Upper lobe of left lung (tissue), 6 donors: ENCODE measurements at places on chromosomes 2 and 18. TPM values are rescaled to one million over a fixed set of nuclear protein-coding genes. Genes with fewer than 3 reads are reported as not detected.

The AOX1 gene
- total RNA-seq: 49.0 TPM

The KCNG2 gene
- not detected for total RNA-seq

The KIAA2012 gene
- total RNA-seq: 1.4 TPM

The CRYGC gene
- not detected for total RNA-seq

The KCNK3 gene
- 19.6 TPM for total RNA-seq

The C2orf92 gene
- total RNA-seq: 9.1 TPM

The RNU2-63P gene
- not detected for total RNA-seq

The CRACDL gene
- 33.4 TPM for total RNA-seq

The COX7A2L gene
- total RNA-seq: 86.8 TPM

The CCDC68 gene
- total RNA-seq: 26.6 TPM

The GNLY gene
- 24.7 TPM for total RNA-seq

The DPP10 gene
- total RNA-seq: 0.94 TPM

The VWC2L gene
- not detected for total RNA-seq

The ATG4B gene
- 56.8 TPM for total RNA-seq

The ITGB6 gene
- 54.5 TPM for total RNA-seq

The CTDP1 gene
- 44.7 TPM for total RNA-seq

The PJVK gene
- total RNA-seq: 2.4 TPM

The NIFK gene
- 57.6 TPM for total RNA-seq

The SNORC gene
- total RNA-seq: 1.5 TPM

The MROH2A gene
- total RNA-seq: not detected

The SPATS2L gene
- total RNA-seq: 86.1 TPM

The TLX2 gene
- total RNA-seq: not detected

The B4GALT6 gene
- total RNA-seq: 1.8 TPM

The MBD1 gene
- total RNA-seq: 150 TPM

The EDAR gene
- total RNA-seq: under 0.01 TPM

The SCG2 gene
- total RNA-seq: 0.44 TPM

The SERPINB4 gene
- not detected for total RNA-seq

The PLGLB2 gene
- not detected for total RNA-seq

The CCDC178 gene
- not detected for total RNA-seq

The CRYBA2 gene
- not detected for total RNA-seq

The ARID5A gene
- 48.2 TPM for total RNA-seq

The GPR35 gene
- 8.3 TPM for total RNA-seq

The ASAP2 gene
- total RNA-seq: 20.9 TPM

The REG3G gene
- total RNA-seq: not detected

The PRKAG3 gene
- total RNA-seq: not detected
